ENCODE measurements at places on chromosomes 1 and 21.

- DNase-seq, result no peak
These were observed 1.1 kb downstream of the EFNA3 start for GRCh38 chr1:155079487-155080311.

DNA sequence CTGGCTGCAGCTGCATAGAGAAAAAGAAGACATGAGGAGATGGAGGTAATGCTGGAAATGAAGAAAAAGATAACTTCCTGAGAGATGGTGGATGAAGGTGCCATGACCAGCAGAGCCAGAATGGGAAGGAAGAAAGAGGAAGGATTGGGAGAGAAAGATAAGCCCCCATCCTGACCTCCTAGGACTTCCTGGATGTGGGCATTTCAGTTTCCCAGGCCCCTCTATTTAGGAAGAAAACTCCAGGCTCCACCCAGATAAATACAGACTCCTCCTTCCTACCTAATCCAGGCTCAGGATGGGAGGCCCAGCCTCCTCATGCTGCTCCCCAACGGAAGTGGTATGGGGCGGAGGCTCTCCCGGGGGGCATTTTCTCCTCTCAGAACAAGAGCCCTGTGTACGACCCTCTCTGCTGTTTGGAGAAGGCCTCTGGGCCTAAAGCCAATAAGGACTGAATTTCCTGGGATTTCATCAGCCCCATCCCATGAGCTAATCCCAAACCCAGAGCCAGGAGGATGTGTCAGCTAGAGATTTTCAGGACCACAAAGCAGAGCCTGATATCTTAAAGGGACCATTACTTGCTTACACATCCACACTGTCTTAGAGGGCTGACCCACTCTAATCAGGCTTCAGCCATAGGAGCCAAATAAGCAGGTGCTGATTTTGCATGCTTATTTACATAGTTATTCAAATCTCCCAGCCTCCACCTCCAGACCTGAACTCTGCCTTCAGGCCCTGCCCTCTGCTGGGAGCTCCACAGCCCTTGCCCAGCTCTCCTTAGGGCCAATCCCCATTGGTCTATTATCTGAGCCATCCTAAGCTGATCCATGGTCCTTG lies 5.1 kb upstream of the ARHGEF2 start:
- DNase-seq, result no peak

DNA sequence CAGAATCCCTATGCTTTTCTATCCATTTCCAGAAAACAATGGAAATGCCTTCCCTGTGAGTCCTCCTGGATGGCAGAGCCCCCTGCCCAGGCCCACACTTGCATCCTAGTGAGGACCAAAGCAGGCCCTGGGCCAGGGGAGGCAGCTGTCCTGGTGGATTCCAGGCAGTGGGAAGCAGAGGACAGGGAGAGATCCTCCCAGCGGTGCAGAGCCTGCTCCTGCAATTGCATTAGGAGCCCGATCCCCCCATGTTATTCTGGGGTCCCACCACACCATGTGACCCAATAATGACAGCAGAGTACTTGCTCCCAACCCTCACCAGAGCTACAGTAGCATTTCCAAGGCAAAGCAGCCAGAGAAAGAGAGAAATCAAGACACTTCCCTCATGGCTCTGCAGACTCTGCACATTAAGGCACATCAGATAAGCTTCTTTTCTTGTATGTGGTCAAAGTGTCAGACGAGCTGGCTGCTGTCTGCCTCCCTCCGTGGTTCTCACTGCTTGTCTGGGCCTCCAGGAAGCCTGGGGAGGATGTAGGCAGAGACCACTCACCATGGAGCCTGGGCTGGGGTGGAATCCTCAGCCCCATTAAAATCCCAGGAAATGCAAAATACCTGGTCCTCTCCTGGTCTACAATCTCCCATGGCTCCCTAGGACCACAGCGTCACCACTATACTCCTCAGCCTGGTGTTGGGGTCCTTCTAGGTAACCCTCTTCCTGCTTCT lies 54.9 kb upstream of the RUNX3 start:
- DNase-seq, result no peak

- DNase-seq, result no peak
These were observed 16.7 kb upstream of the NADK start for GRCh38 chr1:1794999-1795398.

DNA sequence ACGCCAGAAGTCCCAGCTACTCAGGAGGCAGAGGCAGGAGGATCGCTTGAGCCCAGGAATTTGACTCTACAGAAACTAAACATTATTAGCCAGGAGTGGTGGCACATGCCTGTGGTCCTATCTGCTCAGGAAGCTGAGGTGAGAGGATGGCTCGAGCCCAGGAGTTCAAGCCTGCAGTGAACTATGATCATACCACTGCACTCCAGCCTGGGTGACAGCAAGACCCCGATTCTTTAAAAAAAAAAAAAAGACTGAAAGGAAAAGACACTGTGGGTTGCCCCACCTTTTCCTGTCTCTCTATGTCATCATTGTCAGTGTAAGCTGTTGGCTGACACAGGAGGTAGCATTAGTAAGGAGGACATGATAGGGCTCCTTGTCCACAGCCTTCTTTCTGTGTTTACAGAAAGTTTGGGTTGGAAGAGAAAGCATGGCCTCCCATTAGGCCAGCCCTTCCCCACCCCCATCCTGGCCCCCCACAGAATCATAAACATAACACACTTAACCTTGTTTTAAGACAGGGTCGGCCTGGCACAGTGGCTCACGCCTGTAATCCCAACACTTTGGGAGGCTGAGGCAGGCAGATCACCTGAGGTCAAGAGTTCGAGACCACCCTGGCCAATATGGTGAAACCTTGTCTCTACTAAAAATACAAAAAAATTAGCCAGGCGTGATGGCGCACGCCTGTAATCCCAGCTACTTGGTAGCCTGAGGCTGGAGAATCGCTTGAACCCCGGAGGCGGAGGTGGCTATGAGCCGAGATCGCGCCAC lies 20.6 kb upstream of the RCAN3 start:
- no peak for DNase-seq

DNA sequence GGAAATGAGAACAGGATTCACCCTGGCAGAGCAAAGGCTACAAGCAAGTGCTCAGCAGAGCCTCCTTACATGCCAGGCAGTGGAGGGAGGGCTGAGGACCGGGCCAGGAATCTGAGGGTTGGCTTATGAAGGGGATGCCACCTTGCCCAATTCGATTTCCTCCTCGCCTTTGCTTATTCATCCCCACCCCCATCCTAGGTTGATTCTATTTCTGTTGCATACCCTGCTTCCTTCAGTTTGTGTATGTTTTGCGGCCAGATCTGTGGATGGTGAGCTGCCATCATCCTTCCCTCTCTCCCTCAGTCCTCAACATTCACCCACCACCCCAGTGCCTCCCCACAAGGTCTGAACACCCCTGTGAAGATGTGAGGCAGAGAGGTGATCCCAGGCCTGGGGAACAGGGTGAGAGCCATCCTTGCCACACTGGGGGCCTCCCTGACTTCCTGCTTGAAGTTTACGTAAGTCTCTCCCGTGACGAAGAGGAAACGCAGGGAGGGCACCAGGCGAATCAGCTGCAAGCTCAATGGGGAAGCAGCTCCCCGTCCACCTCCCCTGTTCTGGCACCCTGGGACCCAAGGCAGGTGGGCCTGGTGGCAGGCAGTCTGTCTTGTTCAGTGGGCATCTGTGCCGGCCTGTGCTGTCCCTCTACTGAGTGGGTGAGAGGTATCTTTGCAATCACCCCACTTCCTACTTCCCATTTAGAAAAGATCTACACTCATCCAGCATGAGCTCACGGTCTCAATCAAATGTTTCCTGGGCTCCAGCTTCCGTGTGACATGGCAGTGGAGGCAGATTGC lies 50.6 kb upstream of the CNTN2 start:
- no peak for DNase-seq

DNA sequence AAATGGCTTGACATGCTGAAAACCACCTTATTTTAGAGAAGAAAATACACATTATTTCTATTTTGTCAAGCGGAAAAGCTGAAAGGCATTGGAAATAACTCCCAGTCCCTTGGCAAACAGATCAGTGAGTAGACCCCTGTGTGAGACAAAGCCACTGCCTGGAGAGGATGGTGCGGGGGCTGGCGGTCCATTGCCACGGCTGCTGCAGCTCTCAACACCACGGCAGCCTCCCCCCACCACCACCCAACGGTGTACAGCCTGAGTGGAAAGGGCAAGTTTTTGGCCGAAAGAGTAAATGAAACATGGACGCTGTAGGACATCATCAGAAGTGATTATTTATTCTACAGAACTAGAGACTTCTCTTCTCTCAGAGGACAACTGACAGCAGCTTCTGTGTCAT lies 84.6 kb downstream of the PEX14 start:
- DNase-seq, result no peak

GRCh38 chr1:37660664-37661063 lies 26.0 kb upstream of the RSPO1 start:
- no peak for DNase-seq
